A549 treated with CORT108297 at 1 μM for 4 hours (cell line): ENCODE measurements at places on chromosomes 12 and 14. TPM values are rescaled to one million over a fixed set of nuclear protein-coding genes. Genes with fewer than 3 reads are reported as not detected.

SERPINA1 gene
- 0.54 to 0.88 TPM (median 0.67 TPM) in 5 replicates for total RNA-seq

DNAL1 gene
- 8.8 to 12.5 TPM (median 10.4 TPM) in 5 replicates for total RNA-seq

NRIP2 gene
- not detected in 5 replicates for total RNA-seq

PACS2 gene
- total RNA-seq: 20.5 to 31.2 TPM (median 28.6 TPM) in 5 replicates

SIX1 gene
- 6.5 to 8.9 TPM (median 8.8 TPM) in 5 replicates for total RNA-seq

KIF5A gene
- 0.10 to 0.36 TPM (median 0.24 TPM) in 5 replicates for total RNA-seq

USP5 gene
- 77.6 to 88.5 TPM (median 80.3 TPM) in 5 replicates for total RNA-seq

NANOG gene
- total RNA-seq: not detected in 5 replicates

PELI2 gene
- total RNA-seq: 0.62 to 1.3 TPM (median 0.93 TPM) in 5 replicates

FOXM1 gene
- total RNA-seq: 86.3 to 96.8 TPM (median 90.3 TPM) in 5 replicates

RNASE1 gene
- 0.15 to 0.57 TPM (median 0.25 TPM) in 5 replicates for total RNA-seq

FAM90A1 gene
- 0.03 to 0.10 TPM (median 0.07 TPM) in 5 replicates for total RNA-seq

ST8SIA1 gene
- 0.05 to 0.07 TPM (median 0.06 TPM) in 3 of 5 replicates, not detected in the others for total RNA-seq

GLIPR1L1 gene
- total RNA-seq: not detected in 5 replicates

KRT2 gene
- not detected in 5 replicates for total RNA-seq

RASSF9 gene
- 0.37 to 0.67 TPM (median 0.63 TPM) in 5 replicates for total RNA-seq

GNS gene
- total RNA-seq: 47.3 to 60.0 TPM (median 52.7 TPM) in 5 replicates

CCNB1IP1 gene
- total RNA-seq: 39.2 to 48.8 TPM (median 42.7 TPM) in 5 replicates

PLBD1 gene
- 4.3 to 5.4 TPM (median 4.6 TPM) in 5 replicates for total RNA-seq

TAS2R31 gene
- 0.13 to 0.28 TPM (median 0.17 TPM) in 3 of 5 replicates, not detected in the others for total RNA-seq

DLGAP5 gene
- 26.3 to 44.6 TPM (median 32.0 TPM) in 5 replicates for total RNA-seq

SSTR1 gene
- total RNA-seq: 0.02 TPM in 1 of 5 replicates, not detected in the others

JDP2 gene
- 23.5 to 37.0 TPM (median 33.6 TPM) in 5 replicates for total RNA-seq

RNF34 gene
- total RNA-seq: 36.0 to 42.1 TPM (median 37.3 TPM) in 5 replicates

GPD1 gene
- total RNA-seq: 0.13 to 0.30 TPM (median 0.19 TPM) in 5 replicates

SENP1 gene
- 11.2 to 14.0 TPM (median 12.7 TPM) in 5 replicates for total RNA-seq

CYP27B1 gene
- total RNA-seq: 1.2 to 3.7 TPM (median 2.0 TPM) in 5 replicates

TRHDE gene
- 0.05 to 0.23 TPM (median 0.10 TPM) in 5 replicates for total RNA-seq

LRRC9 gene
- not detected in 5 replicates for total RNA-seq

ZDHHC22 gene
- total RNA-seq: 0.20 to 0.46 TPM (median 0.34 TPM) in 5 replicates

RPL6 gene
- 2,072 to 2,646 TPM (median 2,162 TPM) in 5 replicates for total RNA-seq

SLCO1C1 gene
- not detected in 5 replicates for total RNA-seq
